Right ventricle myocardium inferior (tissue), 1 donor: ENCODE measurements at places on chromosomes 12 and 14. TPM values are rescaled to one million over a fixed set of nuclear protein-coding genes. Genes with fewer than 3 reads are reported as not detected.

The RPS6KA5 gene
- 10.6 TPM for total RNA-seq

The ESPL1 gene
- total RNA-seq = 0.97 TPM

The LRRK2 gene
- 8.4 TPM for total RNA-seq

The SPTB gene
- total RNA-seq = 79.4 TPM

The KLRG1 gene
- 5.8 TPM for total RNA-seq

The KRT5 gene
- 0.16 TPM for total RNA-seq

The FOXA1 gene
- total RNA-seq = not detected

The SRRM4 gene
- 0.43 TPM for total RNA-seq

The KRT6C gene
- not detected for total RNA-seq

The C1QL4 gene
- total RNA-seq = not detected

The INSM2 gene
- not detected for total RNA-seq

The TRIP11 gene
- total RNA-seq = 51.2 TPM

The COX8C gene
- 0.51 TPM for total RNA-seq

The SYNDIG1L gene
- not detected for total RNA-seq

The PZP gene
- total RNA-seq = 0.30 TPM

The TRPV4 gene
- 0.32 TPM for total RNA-seq

The HOMEZ gene
- 8.0 TPM for total RNA-seq

The VRTN gene
- total RNA-seq = not detected

The SLC7A8 gene
- total RNA-seq = 11.5 TPM

The CFAP251 gene
- 1.3 TPM for total RNA-seq

The SSTR1 gene
- total RNA-seq = 0.51 TPM

The WDR20 gene
- total RNA-seq = 20.5 TPM

The ALDH1L2 gene
- total RNA-seq = 2.7 TPM

The RIPK3 gene
- 4.2 TPM for total RNA-seq

The SLC5A8 gene
- not detected for total RNA-seq

The GLIPR1L1 gene
- not detected for total RNA-seq

The RNASE2 gene
- total RNA-seq = 2.6 TPM

The KRT78 gene
- not detected for total RNA-seq

The TRAF3 gene
- 11.3 TPM for total RNA-seq

The STAC3 gene
- 1.2 TPM for total RNA-seq

The SETD1B gene
- total RNA-seq = 8.0 TPM

The TTC9 gene
- total RNA-seq = 0.70 TPM

The GZMB gene
- 1.8 TPM for total RNA-seq

The ZFYVE26 gene
- total RNA-seq = 14.1 TPM

The AMN gene
- 0.14 TPM for total RNA-seq

The GALNT16 gene
- 94.9 TPM for total RNA-seq

The PRR4 gene
- 1.8 TPM for total RNA-seq

The ABCC9 gene
- total RNA-seq = 78.1 TPM

The GALNT4 gene
- total RNA-seq = 2.3 TPM

The PPM1H gene
- 8.3 TPM for total RNA-seq

The SERPINA12 gene
- not detected for total RNA-seq

The PHETA1 gene
- total RNA-seq = 37.4 TPM

The GYS2 gene
- not detected for total RNA-seq

The FRMD6 gene
- 8.9 TPM for total RNA-seq

The RITA1 gene
- 18.1 TPM for total RNA-seq

The WNT5B gene
- total RNA-seq = 2.9 TPM

The DYRK2 gene
- total RNA-seq = 51.2 TPM

The GLIPR1L2 gene
- total RNA-seq = 1.4 TPM

The CLEC7A gene
- 3.1 TPM for total RNA-seq

The ACRBP gene
- total RNA-seq = 1.2 TPM

The LRRC43 gene
- total RNA-seq = 0.70 TPM

The NEUROD4 gene
- not detected for total RNA-seq

The CLEC4E gene
- total RNA-seq = 1.4 TPM

The IAPP gene
- not detected for total RNA-seq

The RPGRIP1 gene
- total RNA-seq = 0.60 TPM

The BATF gene
- 0.84 TPM for total RNA-seq
